ENCODE measurements at places on chromosomes 13 and 19.
A peak's percentile ranks its signal among the peaks of the same experiment; 100 is the strongest.

DNA sequence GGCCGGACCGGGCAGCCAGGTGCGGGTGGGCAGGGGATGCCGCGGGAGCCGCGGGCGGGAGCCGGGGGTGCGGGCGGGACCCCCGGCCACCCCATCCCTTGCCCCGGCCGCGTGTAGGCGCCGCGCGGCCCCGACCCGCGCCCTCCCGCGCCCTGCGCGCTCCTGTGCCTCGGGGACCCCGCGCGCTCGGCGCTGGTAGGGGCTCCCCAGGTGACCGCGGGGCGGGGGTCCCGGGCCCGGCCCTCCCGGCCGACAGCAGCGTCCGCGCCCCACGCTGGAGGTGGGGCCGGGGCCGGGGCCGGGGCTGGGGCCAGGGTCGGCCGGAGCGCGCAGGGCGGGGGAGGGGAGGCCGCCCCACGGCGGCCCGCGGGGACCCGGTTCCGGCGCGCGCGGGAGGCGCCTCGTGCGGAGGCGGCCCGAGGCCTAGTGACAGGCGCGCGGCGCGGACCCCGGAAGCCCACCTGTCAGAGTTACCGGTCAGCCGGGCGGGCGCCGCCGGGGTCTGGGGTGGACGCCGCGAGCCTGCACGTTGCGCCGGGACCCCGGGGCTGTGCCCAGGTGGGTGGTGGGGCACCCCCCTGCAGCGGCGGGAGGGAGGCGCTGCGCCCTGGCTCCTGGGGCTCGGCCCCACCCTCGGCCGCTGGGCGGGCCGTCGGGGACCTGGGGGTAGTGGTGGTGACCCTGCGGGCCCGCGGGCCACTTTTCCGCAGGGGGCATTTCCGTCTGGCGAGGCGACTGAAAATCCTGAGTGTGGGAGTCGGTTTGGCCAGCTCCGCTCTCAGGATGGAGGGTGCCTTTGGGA is 518 bp downstream of the TFDP1 start:
- DNase-seq: no peak

GRCh38 chr19:4234142-4234861 is 5.0 kb downstream of the EBI3 start:
- DNase-seq: no peak

- no peak for DNase-seq
These were observed 8.4 kb downstream of the REXO1 start for GRCh38 chr19:1839658-1840540.

DNA sequence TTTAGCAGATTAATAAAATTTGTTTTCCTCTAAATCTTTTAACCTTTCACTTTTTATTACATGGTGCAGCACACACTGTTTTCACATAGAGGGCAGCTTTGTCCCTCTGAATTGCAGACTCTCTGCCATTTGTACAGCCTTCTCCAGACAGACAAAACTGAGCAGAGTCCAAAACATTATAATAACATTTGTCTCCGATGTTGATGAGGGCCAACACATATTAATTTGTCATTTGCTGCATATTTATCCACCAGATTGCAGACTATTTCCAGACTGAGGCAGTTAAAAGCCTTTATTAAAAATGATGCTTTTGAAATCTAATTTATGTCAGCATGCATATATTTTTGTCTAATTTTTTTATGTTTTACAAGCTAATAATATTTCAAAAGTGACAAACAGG is 1251.9 kb upstream of the SLC10A2 start:
- no peak for DNase-seq

DNA sequence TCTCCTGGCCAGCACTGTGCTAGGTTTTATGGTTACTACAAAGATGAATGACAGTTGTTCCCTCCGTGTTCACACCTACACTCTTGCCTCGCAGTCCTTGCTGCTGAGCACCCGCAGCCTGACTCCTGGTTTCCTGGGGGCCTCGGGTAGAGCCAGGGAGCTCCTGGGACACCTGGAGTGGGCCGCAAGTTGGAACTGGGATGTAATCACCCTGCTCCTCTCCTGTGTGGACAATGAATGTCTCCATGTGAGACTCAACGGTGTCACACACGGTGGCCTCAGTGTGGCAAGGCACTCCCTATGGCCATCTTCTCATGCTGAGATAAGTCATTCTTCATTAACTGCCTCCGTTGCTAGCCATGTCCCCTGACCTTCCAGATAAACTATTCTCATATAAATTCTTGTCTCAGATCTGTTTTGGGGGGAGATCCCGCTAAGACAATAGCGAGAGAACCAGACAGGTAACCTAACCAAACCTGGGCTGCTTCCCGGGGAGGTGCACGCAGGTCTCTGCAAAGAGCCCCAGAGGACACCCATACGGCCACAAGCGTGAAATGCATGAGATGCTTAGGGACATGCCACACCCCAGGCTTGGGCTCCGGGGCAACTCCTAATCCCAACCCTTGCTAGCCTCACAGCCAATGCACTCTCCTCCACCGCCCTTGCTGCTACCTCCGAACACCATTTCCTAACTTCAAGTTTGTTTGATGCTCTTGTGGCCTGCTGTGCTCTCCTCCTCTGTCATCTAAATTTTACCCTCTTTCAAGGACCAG is 87.2 kb upstream of the IRS2 start:
- no peak for DNase-seq

DNA sequence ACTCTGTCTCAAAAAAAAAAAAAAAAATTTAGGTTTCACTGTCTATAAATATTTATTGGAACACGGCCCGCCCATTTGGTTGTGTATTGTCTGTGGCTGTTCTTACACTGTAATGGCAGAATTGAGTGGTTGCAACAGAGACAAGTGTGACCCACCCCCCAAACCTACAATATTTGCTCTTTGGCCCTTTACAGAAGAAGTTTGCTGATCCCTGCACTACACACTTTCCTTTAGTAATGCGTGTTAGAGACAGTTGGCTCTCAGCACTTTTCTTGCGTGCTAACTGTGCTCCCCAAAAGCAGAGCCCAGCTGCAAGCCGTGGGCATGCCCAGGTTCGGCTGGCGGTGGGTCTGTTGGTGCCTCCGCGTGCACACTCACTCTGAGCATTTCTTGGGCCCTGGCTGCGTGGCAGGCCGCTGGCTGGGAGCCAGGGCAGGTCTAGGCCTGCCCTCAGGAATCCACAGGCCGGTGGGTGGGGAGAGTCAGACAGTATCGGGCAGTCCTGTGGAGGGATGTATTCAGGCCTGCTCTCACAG is 72.6 kb downstream of the SIPA1L3 start:
- DNase-seq: no peak

DNA sequence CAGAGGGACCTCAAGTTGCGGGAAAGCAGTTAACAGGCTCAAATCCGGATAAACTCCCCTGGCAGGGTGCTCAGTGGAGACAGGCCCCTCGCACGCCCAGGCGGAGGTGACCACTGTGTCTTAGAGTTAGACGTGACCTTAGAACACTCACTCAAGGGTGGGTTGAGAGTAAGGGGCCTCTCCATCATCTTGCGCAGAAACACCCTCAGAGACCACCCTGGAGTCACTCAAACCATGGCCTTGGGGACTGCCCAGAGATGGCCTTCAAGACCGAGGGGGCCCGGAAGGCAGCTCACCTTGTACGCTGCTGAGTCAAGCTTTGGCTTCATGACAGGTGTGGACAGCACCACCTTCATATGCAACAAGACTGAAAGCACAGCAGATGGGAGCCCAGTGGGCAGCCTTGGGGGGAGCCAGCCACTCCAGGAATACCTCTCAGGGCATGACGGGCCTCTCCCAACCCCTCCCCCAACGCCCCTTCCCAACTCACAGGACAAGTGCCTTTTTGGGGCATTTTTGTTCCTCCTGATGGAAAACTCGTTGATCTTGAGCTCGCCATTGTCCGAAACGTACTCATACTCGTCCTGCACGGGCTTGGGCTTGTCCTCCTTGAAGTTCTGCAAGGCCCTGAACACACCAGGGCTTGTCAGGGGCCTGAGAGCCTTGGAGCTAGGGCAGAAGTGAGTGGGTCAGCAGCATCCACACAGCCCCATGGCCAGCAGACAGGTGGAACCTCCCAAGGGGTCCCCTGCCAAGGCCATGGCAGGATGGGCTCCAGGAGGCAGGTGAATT is 229.2 kb downstream of the TUBA3C start:
- no peak for DNase-seq

- no peak for DNase-seq
These were observed 182.8 kb downstream of the FOXO1 start for GRCh38 chr13:40483601-40484000.

- no peak for DNase-seq
These were observed 34.6 kb upstream of the SLC46A3 start for GRCh38 chr13:28753208-28753892.

- peak; percentile 85 for DNase-seq
These were observed at the start of gene ZNF491 for GRCh38 chr19:11798391-11799330. TSS of gene ZNF491 (plus strand) at chr19:11798523. CDS start at chr19:11805954, 7,431 bp downstream.

DNA sequence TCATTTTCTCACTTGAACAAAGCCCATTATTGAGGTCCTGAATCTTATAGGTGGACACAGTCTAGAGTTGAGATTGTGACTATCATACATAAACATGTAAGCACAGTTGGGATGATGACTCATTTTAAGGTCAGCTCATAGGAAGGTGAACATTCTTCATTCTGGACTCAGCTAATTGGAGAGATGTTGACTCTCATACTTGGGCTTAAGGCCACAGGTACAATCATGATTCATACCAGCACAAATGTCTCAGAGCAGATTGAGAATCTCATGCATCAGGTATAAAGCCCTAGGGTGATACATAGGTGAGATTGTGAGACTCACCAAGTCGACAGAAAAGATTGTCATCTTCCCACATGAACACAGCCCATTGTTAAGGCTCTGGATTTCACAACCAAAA is 62.3 kb upstream of the ZNF724 start:
- no peak for DNase-seq

DNA sequence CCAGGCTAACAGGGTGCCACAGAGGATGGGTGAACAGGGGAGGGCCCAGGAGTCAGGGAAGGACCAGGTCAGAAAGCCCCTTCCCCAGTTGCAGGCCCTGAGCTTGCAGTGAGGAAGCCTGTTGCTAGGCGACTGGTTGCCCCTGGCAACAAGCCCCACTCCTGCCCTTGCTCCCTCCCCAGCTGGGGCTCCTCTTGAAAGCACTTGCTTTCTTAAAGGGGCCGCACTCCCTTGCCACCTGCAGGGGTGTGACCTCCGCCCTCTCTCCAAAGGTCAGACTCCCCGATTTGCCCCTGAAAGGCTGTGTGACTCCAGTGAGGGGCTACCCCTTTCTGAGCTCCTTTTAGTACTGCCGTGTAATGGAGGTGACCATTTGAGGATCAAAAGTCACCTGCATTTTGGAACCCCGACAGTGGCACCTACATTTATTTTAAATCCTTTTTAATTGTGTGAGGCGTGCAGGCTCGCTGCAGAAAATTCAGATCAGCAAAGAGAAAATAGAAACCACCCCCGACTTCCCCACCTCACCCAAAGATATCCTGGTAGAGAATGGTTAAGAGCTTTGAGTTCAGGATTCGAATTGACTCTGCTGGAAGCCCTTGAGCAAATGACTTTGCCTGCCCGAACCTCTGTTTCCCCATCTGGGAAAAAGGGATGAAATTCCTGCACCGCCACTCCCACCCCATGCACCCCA is 4.8 kb downstream of the FCHO1 start:
- DNase-seq: peak; percentile 24

- DNase-seq: no peak
These were observed 5.9 kb upstream of the DIRAS1 start for GRCh38 chr19:2726904-2727639.

DNA sequence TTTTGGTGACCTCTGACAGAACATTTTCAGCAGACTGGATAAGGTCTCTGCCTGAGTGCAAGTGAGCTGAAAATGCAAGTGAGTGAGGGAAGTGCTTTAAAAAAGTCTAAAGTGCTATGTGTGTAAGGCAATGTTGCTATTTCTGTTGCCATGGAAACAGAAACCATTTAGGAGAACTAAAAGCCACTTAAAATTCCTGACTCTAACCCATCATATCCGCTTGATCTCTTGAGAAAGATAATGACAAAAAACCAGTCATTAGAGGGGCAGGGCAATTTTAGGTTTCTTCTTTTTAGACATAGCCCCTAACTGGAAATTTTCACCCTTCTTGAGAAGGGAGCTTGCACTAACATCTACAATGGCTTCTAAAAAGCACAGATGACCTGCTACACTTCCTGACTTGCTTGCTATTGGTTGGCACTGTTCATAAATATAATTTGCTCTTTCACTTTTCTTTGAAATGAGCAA is at the start of gene CYSLTR2:
Gene CYSLTR2 (plus strand): TSS at position 458 of the 468 bp plus-strand sequence. CDS start 52,889 bp downstream, outside the sequence.
- no peak for DNase-seq

DNA sequence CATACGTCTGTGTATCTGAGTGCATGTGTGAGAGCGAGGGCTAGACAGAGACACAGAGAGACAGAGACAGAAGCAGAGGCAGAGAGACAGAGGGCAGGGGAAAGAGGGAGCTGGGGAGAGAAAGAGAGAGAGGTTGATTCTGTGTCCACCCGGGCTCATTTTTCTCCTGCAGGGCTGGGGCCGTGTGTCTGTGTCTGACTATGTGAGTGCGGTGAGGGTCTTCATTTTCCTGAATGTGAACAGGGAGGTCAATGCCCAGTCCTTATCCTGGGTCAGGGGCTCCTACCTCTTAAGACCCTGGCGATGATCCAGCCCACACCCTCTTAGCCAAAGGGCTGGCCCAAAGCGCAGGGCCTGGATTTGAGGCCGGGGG is 17.7 kb downstream of the LRRC4B start:
- DNase-seq: no peak

DNA sequence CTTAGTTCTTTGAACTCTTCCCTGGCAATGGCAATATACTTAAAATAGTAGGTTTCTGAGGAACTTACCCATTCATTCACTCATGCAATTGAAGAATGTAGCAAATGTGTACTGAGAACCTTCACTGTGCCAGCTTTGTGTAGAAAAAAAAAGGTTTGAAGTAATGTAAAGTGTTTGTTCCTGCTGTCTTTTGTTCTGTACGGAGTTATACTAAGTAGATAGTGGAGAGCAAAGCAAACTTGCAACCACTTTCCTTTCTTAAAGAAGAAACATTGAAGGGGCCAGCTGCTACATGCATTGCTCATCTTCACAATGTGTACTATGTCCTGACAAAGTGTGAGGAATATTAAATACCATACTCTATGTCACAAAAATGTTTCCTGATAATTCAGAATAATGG is 68.9 kb upstream of the FREM2 start:
- DNase-seq: no peak

- no peak for DNase-seq
These were observed 24.2 kb downstream of the EPN1 start for GRCh38 chr19:55699221-55699620.

- DNase-seq: no peak
These were observed 40.9 kb downstream of the DEDD2 start for GRCh38 chr19:42176649-42176989.

- DNase-seq: no peak
These were observed 23.4 kb upstream of the NDUFS7 start for GRCh38 chr19:1360126-1360817.

DNA sequence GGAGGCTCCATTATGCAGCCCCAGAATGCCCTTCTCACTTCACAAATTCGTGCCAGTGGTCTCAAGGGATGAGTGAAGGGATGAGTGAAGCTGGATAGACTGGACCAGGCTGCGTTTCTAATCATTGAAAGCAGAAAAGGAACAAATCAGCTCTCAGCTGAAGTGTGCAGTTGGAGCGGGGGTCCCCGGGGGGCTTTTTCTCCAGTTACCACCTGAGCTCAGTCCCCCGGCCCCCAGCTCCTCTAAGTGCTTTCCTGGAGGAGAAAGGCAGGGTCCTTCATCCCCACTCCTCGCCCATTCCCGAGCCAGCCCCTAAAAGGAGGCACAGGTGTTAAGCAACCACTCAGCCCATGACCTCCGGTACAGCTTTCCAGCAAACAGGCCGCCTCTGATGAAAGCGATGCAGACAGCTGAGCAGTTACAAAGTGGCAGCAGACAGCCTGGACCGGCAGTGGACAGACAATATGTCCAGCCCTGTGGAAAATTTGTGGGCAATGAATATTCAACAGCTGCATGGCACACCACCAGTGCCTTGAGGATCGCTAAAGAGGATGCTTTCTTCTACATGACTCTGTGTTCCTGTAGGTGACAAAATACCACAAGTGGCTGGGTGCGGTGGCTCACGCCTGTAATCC is 110.7 kb upstream of the UBL3 start:
- DNase-seq: no peak

Measured in progenitor cell of endocrine pancreas (in vitro differentiated cells).